T-helper 17 cell (primary cell): ENCODE measurements at places on chromosomes 7 and 10.

- DNase-seq, result no peak
Measured at GRCh38 chr7:40306596-40306995, 171.8 kb downstream of the SUGCT start.

GRCh38 chr10:3671386-3671955 lies 113.5 kb downstream of the KLF6 start:
- DNase-seq, result no peak

DNA sequence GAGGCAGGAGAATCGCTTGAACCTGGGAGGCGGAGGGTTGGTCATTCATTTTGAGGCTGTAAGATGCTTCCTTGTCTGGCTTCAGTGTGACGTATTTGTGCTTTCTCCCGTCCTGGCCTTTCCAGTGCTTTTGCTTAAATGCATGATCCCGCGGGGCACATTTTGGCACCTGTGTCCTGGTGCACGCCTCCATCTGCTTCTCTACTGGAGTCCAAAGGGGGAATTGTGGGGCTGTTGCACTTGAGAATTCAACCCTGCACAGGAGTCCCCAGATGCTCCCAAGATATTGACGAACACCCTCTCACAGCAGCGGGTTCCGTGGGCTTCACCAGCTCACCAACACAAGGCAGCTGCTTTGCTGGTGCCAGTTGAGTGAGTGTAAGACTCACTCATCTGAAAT lies 10.3 kb upstream of the LRRC27 start:
- DNase-seq, result no peak

DNA sequence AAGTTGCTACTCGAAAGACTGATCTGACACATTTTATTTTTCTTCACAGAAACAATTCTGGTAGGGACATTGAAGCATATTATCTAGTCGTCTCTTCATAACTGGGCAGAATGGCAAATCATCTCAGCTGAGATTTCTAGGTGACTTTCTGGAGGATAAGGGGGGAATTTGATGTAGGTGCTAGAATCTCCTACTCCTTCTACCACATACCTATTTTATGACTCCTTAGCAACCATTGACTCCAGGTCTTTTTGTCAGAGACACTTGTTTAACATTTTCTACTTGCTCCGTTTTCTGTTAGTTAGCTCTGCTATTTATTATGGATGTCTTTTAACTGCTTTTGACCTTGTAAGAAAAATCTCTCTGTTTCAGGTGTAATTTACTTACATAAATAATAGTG lies 380.9 kb upstream of the SEMA3C start:
- DNase-seq, result no peak

DNA sequence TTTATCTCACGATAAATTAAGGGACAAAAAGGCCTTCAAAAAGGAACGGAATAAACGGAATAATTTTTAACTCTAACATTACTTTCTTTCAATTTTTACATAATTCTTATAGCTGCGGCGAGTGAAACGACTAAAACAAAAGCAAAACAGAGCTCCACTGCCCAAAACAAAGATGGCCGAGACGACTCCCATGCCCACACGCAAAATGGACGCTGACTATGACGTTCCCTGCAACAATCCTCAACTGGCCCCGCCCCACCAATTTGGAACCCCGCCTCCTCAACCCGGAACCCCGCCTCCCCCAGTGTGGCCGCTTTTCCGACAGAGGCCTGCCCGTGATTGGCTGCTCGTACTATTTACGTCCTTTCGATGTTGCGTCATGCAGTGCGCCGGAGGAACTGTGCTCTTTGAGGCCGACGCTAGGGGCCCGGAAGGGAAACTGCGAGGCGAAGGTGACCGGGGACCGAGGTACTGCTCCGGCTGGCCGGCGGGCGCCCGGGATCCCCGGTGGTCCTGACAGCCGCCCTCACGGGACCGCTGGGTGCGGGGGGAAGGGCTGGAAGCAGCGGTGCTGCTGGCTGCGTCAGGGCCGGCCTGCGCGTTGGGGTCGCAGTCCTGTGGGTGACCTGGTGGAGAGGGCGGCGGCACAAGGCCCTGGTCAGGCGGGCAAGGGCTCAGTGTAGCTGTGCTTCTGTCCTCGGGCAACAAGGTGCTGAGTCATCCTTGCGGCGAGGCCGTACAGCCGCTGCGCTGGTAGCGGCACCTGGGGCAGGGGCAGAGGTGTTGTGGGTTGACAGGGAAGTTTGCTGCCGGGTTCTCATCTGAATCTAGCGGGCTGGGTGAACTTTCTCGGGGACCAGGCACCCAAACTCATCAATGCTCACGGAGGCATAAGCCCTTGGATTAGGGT lies at the start of gene GHITM:
GHITM (plus strand) TSS at position 384 of the 910 bp plus-strand sequence. CDS start 1,992 bp downstream, outside the sequence.
- peak; percentile 99 for DNase-seq
